ENCODE measurements at places on chromosomes 5 and 9. TPM values are rescaled to one million over a fixed set of nuclear protein-coding genes. Genes with fewer than 3 reads are reported as not detected.

DNA sequence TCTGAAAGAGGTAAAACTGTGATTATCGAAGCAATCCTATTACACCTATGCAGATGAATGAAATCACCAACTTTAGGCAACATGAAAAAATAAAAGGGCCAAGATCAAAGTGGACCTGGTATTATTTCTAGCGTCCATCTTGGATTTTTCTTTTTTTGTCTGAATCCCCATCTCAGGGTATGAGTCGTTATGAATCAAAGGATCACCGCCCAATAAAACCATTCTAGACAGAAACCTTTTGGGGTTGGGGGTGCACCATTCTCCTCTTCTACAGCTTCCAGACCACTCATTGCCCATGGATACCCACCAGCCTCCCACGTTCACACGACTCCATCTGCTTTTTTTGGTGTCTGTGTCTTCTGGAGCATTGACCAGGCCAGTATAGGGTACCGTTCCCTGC lies 33.4 kb downstream of the MAP1B start:
- no peaks in the 10 kb centered on the region for H3K36me3 ChIP-seq
- H3K4me3 ChIP-seq: no peak overlapping the region
- peak overlapping the region; percentile 63 for H3K27ac ChIP-seq
- H3K4me1 ChIP-seq: peaks cover 50% of the 10 kb centered on the region
- no peaks in the 10 kb centered on the region for H3K27me3 ChIP-seq

GRCh38 chr5:142869886-142870285 lies 99.7 kb downstream of the ARHGAP26 start:
- H3K36me3 ChIP-seq: no peaks in the 10 kb centered on the region
- peak overlapping the region; percentile 5 for H3K27ac ChIP-seq
- peaks cover 40% of the 10 kb centered on the region for H3K4me1 ChIP-seq
- H3K4me3 ChIP-seq: no peak overlapping the region
- DNase-seq: peak; percentile 75
- no peaks in the 10 kb centered on the region for H3K27me3 ChIP-seq

The SPINK5 gene
- not detected for total RNA-seq

- no peaks in the 10 kb centered on the region for H3K4me1 ChIP-seq
- H3K36me3 ChIP-seq: no peaks in the 10 kb centered on the region
- no peak overlapping the region for H3K4me3 ChIP-seq
- DNase-seq: no peak
Measured at GRCh38 chr9:73104342-73104741, 47.3 kb upstream of the ANXA1 start.

The IGFBPL1 gene
- total RNA-seq: 2.2 TPM

GRCh38 chr9:124394167-124394566 lies 21.1 kb downstream of the PSMB7 start:
- no peak overlapping the region for H3K4me3 ChIP-seq
- H3K36me3 ChIP-seq: peaks cover 16% of the 10 kb centered on the region
- H3K4me1 ChIP-seq: peaks cover 49% of the 10 kb centered on the region
- no peaks in the 10 kb centered on the region for H3K27me3 ChIP-seq

- no peak overlapping the region for H3K4me3 ChIP-seq
- peaks cover 3% of the 10 kb centered on the region for H3K4me1 ChIP-seq
- no peak overlapping the region for H3K27ac ChIP-seq
- H3K27me3 ChIP-seq: no peaks in the 10 kb centered on the region
Measured at GRCh38 chr5:1515921-1516571, 7.7 kb downstream of the LPCAT1 start.

DNA sequence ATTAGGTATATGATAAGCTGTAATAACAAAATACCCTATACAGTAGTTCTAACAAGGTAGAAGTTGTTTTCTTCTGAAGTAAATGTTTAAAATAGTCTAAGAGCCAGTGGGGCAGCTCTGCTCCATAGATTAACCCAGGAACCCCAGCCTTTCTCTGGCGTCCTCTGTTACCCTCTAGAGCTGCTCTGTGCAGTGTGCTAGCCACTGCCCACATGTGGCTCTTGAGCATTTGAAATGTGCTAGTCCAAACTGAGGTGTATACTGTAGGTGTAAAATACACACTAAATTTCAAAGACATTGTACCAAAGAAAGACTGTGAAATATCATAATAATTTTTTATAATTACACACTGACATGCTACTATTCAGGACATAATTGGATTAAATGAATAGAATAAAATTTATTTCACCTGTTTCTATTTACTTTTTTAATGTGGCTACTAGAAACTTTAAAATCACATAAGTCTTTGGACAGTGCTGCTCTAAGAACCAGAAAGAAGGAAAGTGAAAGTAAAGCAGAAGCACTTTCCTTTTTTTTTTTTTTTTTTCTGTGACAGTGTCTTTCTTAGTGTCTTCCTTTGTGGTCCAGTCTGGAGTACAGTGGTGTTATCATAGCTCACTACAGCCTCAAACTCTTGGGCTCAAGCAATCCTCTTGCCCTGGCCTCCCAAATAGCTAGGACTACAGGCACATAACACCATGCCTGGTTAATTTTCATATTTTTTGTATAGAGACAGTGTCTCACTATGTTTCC lies 39.3 kb downstream of the RAI14 start:
- no peaks in the 10 kb centered on the region for H3K36me3 ChIP-seq
- H3K4me1 ChIP-seq: peaks cover 44% of the 10 kb centered on the region
- peak overlapping the region; percentile 69 for H3K27ac ChIP-seq
- no peak overlapping the region for H3K4me3 ChIP-seq
- no peaks in the 10 kb centered on the region for H3K27me3 ChIP-seq

DNA sequence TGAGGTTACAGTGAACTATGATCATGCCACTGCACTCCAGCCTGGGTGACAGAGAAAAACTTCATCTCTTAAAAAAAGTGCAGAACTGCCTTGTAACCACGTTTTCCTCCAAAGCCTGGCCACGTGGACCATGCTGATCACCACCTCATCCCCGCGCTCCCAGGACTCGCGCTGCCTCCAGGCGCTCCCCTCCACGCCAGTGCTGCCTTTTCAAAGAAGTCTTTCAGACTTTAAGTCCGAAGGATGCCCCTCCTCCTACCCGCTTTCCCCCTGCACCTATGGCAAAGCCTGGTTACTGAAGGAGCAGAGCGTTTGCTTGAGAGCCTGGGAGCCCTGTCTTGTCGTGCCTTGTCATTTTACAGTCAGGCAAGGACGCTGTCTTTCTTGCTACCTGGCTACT lies 43.8 kb downstream of the HABP4 start:
- no peaks in the 10 kb centered on the region for H3K27me3 ChIP-seq
- no peaks in the 10 kb centered on the region for H3K4me1 ChIP-seq
- H3K4me3 ChIP-seq: no peak overlapping the region
- H3K36me3 ChIP-seq: peaks cover 15% of the 10 kb centered on the region

- H3K27ac ChIP-seq: no peak overlapping the region
- DNase-seq: no peak
- no peak overlapping the region for H3K4me3 ChIP-seq
- no peaks in the 10 kb centered on the region for H3K36me3 ChIP-seq
- H3K4me1 ChIP-seq: no peaks in the 10 kb centered on the region
- no peaks in the 10 kb centered on the region for H3K27me3 ChIP-seq
Measured at GRCh38 chr5:86880785-86881492, 263.2 kb downstream of the COX7C start.

- H3K27me3 ChIP-seq: no peaks in the 10 kb centered on the region
- no peak overlapping the region for H3K27ac ChIP-seq
- DNase-seq: no peak
- no peak overlapping the region for H3K4me3 ChIP-seq
- H3K36me3 ChIP-seq: no peaks in the 10 kb centered on the region
Measured at GRCh38 chr5:164577742-164578141, 1072.3 kb downstream of the MAT2B start.

DNA sequence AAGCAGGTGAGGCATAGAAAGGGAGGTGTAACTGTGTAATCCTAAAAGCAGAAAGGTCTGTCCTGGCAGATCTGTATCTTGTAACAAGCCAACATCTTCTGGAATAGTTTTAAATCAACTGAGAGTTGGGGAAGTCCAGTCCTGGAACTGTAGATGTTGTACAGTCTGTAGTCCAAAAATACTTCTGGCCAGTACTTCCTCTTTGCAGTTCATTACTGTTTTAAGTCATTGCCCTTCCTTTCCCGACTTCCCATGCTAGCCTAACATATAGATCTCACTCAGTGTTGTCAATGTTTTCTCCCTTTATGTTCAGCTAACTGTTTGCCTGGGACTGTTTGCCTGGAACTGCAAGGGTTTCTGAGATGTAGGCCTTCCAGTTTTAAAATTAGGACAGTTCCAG lies 168.5 kb upstream of the ISL1 start:
- no peak overlapping the region for H3K27ac ChIP-seq
- DNase-seq: no peak
- no peaks in the 10 kb centered on the region for H3K27me3 ChIP-seq
- no peaks in the 10 kb centered on the region for H3K4me1 ChIP-seq
- H3K36me3 ChIP-seq: no peaks in the 10 kb centered on the region
- H3K4me3 ChIP-seq: no peak overlapping the region

The INSL6 gene
- total RNA-seq: not detected

- H3K27me3 ChIP-seq: no peaks in the 10 kb centered on the region
- peaks cover 30% of the 10 kb centered on the region for H3K36me3 ChIP-seq
- H3K27ac ChIP-seq: no peak overlapping the region
Measured at GRCh38 chr5:176342766-176343458, 18.7 kb downstream of the KIAA1191 start.

- no peaks in the 10 kb centered on the region for H3K27me3 ChIP-seq
- no peaks in the 10 kb centered on the region for H3K4me1 ChIP-seq
- no peaks in the 10 kb centered on the region for H3K36me3 ChIP-seq
- no peak for DNase-seq
- H3K4me3 ChIP-seq: no peak overlapping the region
- no peak overlapping the region for H3K27ac ChIP-seq
Measured at GRCh38 chr5:82806513-82806912, 270.7 kb downstream of the TMEM167A start.

- DNase-seq: no peak
- peaks cover 8% of the 10 kb centered on the region for H3K4me1 ChIP-seq
- no peak overlapping the region for H3K4me3 ChIP-seq
- peaks cover 4% of the 10 kb centered on the region for H3K27me3 ChIP-seq
- H3K36me3 ChIP-seq: no peaks in the 10 kb centered on the region
Measured at GRCh38 chr9:97388721-97389238, 23.1 kb upstream of the TDRD7 start.

DNA sequence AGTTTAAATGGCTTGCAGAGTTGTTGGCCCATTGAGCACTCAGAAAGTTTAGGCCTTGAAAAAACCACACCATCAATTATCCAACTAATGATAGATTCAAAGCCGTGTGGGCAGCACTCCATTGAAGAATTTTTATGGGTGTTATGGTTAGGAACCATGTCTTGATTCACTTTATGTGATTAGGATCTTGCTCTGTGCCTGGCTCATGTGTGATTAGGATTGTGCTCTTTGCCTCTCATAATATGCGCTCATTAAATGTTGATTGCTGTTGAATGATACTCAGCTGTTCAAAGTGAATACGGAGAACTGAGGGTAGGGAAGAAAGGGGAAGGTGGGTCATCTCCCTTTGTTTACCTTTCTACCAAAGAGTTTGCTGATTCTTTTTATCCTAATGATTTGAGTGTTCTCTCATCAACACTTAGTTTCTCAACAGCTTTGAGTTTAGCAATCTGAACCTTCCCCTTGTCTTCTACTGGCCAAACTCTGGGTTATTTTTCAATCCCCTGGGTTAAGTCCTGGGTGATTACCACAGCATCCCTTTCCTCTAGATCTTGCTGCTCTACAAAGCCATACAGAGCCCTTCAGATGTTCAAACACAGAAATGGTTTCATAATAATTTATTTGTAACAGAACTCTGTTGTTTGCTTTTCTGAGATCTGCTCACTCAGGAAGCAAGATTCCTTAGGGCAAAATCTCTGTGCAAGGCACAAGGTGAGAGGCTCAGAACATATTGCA lies 668.8 kb upstream of the RGMB start:
- H3K4me3 ChIP-seq: no peak overlapping the region
- H3K4me1 ChIP-seq: no peaks in the 10 kb centered on the region
- no peak for DNase-seq
- no peak overlapping the region for H3K27ac ChIP-seq
- H3K36me3 ChIP-seq: no peaks in the 10 kb centered on the region

GRCh38 chr5:115543365-115544042 lies 1.1 kb downstream of the FEM1C start:
- DNase-seq: no peak
- peaks cover 45% of the 10 kb centered on the region for H3K4me1 ChIP-seq
- H3K36me3 ChIP-seq: no peaks in the 10 kb centered on the region

Measured in sigmoid colon (tissue), 7 donors.